ENCODE measurements at places on chromosomes 11 and 22. TPM values are rescaled to one million over a fixed set of nuclear protein-coding genes. Genes with fewer than 3 reads are reported as not detected.
A peak's percentile ranks its signal among the peaks of the same experiment; 100 is the strongest.

SLC7A4 gene
- polyA plus RNA-seq: 0.41 TPM

ABTB2 gene
- polyA plus RNA-seq: 5.5 TPM

ADORA2A gene
- polyA plus RNA-seq: 24.2 TPM

SMC1B gene
- polyA plus RNA-seq: 0.32 TPM

PICK1 gene
- 26.9 TPM for polyA plus RNA-seq

SHANK3 gene
- 33.4 TPM for polyA plus RNA-seq

NECTIN1 gene
- 21.1 TPM for polyA plus RNA-seq

HBG1 gene
- polyA plus RNA-seq: 5.0 TPM

GNG3 gene
- 1.5 TPM for polyA plus RNA-seq

OR5B21 gene
- polyA plus RNA-seq: not detected

P2RX6 gene
- polyA plus RNA-seq: 1.9 TPM

SLC37A4 gene
- polyA plus RNA-seq: 28.0 TPM

DUSP8 gene
- polyA plus RNA-seq: 1.6 TPM

UBASH3B gene
- 6.2 TPM for polyA plus RNA-seq

OR4A16 gene
- not detected for polyA plus RNA-seq

ASCL2 gene
- polyA plus RNA-seq: 1.2 TPM

ALG9 gene
- polyA plus RNA-seq: 48.1 TPM

- DNase-seq: no peak
Measured at GRCh38 chr11:109148669-109149068, 273.3 kb upstream of the C11orf87 start.

DNA sequence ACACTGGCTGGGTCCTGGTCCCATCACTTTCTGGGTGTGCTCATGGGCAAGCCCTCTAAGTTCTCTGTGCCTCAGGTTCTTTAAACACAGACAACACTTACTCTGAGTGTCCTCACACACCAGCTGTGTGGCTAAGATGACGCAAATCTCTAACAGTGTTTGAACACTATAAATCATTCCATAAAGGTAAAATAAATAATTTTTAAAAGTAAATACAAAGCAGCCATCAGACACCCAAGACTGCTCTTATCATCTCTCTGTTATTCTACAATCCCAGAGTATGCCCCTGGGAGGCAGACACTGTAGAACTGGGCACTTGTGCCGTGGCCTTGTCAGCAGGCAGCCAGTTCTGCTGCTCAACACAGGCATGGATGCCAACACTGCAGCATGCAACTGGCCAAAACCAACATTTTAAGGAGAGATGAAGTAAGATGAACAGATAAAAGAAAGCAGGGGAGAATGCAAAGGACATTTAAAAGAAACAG is 56.8 kb downstream of the RPL27A start:
- no peak for DNase-seq

DNA sequence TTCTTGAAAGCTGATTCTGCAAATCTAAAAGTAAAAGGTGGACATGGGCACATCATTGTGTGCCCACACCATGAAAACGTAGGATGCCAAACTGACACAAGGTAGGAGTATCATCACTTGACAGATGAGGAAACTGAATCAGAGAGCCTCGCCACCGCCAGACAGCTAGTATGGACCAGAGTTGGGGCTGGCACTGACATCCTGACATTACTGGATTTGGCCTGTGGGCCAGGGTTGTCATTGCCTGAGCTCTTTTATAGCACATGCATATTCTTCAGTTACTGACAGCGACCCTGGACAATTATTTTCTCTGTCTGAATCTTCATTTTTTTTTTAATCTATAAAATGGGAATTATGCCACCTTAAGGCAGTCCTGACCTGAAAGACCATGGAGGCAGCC is 16.5 kb downstream of the USP35 start:
- no peak for DNase-seq

GRCh38 chr22:21443057-21443734 is 24.0 kb upstream of the TMEM191C start:
- no peak for DNase-seq

DNA sequence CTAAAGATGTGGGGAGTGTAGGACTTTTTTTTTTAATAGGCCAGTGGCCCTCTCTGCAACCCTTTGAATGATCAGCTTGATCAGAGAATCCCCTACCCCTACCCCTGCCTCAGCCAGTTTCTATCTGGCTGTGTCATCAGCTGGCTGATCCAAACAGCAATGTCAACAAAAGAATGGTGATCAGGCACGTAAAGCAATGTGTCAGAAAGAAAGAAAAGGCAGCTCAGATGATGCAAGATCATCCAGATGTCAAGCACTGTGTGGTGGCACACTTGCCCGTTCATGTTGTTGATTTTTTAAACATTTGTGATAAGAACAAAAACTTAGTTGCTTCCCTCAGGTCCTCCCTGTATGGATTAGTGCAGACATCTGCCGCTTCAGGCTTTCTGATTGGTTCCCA is 26.3 kb upstream of the EHF start:
- DNase-seq: no peak

- peak; percentile 36 for DNase-seq
Measured at GRCh38 chr11:61967924-61968757, 707 bp upstream of the FTH1 start.

DNA sequence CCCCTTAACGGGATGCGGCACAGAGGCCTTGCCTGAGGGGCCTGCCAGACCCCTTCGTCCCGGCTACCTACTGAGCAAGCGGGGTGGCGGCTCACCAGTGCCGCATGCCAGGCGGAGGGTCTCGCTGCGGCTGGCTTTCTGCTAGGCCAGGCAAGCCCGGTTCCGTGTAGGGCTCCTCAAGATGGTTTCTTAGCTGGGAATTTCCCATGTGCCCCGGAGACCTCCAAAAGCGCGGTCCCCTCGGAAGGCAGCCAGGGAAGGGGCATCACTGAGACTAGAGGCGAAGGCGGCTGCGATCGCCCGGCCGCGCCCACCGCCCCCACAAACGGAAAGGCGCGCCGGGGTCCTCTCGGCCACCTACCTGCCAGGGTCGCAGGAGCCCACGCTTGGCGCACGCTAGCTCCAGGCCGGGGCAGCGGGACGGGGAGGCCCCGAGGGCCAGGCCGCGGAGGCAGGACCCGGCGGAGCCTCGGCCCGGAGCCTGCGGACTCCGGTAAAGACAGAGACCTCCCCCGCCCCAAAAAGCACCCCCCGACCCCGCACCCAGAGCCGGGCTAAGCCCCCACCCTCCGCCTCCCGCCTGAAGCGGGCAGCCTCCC is 23.8 kb downstream of the MICAL3 start:
- no peak for DNase-seq

GRCh38 chr22:30408388-30409102 is 11.7 kb downstream of the SEC14L2 start:
- no peak for DNase-seq

- DNase-seq: no peak
Measured at GRCh38 chr11:126257764-126258163, 10.9 kb downstream of the SRPRA start.

- DNase-seq: no peak
Measured at GRCh38 chr11:100851584-100852152, 164.6 kb downstream of the ARHGAP42 start.

GRCh38 chr11:59841514-59841913 is 3.8 kb downstream of the CBLIF start:
- no peak for DNase-seq

GRCh38 chr22:25110846-25111578 is 88.6 kb upstream of the CRYBB3 start:
- DNase-seq: peak; percentile 57

DNA sequence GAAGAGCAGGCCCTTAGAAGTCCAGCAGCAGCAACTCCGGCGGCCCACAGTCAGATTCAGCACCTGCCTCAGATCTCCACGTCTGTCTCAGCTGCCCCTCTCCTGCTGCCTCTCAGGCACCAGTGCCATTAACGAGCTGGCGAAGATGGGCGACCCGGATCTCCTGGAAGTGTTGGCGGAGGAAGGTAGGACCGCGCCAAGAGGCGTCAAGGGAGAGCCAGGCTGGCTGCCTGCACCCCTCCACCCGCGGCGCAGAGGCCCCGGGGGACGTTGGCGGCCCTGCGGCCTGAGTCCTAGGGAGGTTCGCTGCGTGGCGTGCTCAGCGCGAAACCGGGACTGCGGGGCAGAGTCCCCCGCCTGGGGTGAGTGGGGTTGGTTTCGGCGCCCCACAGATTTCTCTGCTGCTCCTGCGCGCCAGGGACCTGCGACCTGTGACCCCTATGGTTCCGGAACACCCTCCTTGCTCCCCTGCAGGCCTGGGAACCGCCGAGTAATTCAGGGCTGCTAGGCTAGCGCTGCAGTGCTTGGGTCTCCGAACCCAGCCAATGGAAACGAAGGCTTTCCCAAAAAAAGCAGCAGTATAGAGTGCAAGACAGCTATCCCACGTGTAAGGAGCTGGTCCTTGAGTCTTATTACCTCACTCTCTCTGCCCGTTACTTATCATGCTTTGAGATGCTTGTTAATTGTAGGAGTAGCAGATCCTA is 615 bp downstream of the ANO5 start:
- peak; percentile 82 for DNase-seq

- no peak for DNase-seq
Measured at GRCh38 chr11:43327987-43328386, 16.2 kb downstream of the API5 start.

- DNase-seq: no peak
Measured at GRCh38 chr11:69373251-69373635, 79.3 kb downstream of the MYEOV start.

GRCh38 chr11:12117611-12118010 is 7.2 kb downstream of the MICAL2 start:
- no peak for DNase-seq

DNA sequence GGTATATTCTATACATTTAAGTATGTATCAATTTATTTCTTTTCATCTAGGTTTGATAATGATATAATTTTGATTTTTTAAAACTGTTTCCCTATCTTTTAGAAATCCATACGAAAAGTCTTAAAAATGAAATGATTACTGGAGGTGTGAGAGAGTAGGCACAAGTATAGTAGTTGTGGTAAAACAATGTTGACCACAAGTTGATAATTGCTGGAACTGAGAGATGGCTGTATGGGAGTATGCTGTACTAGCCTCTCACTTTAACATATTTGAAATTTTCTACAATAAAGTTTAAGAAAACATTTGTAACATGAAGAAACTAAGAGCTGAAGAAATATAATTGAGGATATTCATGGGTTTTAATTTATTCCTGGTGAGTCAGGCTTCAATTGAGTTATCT is 30.0 kb downstream of the FSHB start:
- no peak for DNase-seq

DNA sequence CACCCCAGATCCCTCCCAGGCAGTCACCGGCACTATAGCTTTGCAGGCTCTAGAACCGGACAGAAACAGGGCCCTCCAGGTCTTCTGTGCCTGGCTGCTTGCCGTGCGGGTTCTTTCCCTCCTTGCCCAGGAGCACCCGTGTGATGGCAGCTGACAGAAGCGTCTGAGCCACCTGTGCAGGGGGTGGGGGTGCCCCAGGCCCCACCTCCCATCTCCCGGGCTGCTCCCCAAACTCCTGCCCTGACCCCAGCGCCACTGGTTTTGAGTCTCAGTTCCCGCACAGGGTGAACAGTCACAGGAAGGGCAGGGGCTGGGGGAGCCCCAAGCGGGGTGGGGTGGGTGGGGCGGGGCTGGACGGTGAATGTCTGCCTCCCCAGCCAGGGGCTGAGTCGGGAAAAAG is 13.2 kb upstream of the PHLDA2 start:
- no peak for DNase-seq

DNA sequence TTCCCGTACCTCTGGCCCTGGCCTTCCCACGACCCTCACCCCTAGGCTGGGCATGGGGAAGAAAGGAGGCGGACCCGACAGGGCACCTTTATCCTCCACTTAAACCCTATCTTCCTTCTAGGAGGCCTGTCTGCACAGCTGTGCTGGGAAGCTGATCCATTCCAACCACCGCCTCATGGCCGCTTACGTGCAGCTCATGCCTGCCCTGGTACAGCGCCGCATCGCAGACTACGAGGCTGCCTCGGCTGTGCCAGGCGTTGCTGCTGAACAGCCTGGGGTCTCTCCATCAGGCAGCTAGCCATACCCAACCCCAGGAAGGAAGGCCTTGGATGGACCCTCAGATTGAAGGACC is 599 bp downstream of the TIMM10B start:
- DNase-seq: no peak

DNA sequence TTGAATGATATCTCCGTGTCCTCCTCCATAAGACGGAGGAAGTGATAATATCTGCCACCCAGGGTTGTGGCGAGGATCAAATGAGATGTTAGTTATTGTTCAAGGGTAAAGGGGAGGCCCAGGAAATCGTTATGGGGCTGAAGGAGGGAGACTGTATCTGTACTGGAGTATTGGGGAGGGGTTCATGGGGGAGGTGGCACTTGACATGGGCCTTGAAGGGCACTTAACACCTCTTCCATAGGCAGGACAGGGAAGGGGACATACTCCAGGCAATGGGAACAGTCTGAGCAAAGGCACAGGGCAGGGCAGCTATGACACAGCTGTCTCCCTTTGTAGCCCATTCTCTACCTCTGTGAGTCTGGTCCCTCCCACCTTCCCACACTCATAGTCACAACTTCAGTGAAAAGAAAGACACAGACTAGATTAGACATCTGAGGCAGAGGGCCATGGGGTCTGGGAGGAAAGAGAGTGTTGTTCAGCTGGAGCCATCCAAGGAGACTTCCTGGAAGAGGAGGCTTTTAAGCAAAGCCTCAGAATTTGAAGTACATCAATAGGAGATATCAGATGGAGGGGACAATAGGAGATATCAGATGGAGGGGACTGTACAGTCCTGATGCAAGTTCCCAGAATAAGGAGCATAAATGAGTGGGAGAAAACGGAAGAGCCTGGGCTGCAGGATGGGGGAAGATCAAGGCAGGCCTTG is 15.8 kb upstream of the DGKZ start:
- no peak for DNase-seq

- DNase-seq: no peak
Measured at GRCh38 chr22:27057717-27058116, 400.3 kb downstream of the MIAT start.

DNA sequence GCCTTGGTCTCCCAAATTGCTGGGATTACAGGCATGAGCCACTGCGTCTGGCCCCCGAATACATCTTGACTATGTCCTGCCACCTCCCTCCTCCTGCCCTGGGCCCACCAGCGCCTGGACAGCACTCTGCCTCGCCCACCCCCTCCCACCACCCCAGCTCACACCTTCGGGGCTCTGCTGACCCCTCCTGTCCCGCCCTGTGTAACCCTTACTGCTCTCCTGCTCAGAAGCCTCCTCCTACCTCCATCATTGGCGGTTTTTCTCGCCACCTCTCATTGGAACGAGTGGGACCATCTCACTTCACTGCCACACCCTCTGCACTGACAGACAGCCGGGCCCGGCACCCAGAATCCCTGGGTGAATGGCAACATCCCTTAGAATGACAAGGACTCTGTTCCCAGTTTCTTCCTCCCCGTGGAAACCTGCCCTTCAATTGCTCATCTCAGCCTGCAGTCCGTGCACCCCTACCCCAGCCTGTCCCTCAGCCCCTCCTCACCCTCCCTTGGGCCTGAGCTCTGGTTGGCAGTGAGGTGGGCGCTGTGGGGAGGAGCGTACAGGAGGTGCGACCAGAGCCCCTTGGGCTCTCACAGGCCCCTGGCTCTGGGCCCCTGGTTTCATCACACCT is 32.2 kb downstream of the LRRC74B start:
- no peak for DNase-seq

Measured in left lung (tissue), 14 donors.